Right hindlimb (tissue), 1 donor: ENCODE measurements at places on chromosomes 7 and 10.

DNA sequence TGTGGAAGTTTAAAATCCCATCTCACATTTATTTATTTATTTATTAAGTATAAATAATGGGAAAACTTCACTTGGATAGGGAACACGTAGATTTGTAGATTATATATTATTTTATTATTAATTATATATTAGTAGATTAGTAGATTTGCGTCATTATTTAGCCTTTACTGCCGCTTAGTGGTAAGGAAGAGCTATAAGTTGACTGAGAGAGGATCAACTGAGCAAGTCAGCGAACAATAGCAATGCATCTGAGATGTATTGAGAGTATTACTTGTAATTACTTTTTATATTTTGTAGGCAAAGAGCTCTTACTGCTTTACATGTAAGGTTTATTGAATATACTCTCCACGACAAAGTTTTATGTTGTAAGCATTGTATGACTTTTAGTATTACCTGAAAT is 244.5 kb upstream of the ANKRD30A start:
- no peak for DNase-seq

DNA sequence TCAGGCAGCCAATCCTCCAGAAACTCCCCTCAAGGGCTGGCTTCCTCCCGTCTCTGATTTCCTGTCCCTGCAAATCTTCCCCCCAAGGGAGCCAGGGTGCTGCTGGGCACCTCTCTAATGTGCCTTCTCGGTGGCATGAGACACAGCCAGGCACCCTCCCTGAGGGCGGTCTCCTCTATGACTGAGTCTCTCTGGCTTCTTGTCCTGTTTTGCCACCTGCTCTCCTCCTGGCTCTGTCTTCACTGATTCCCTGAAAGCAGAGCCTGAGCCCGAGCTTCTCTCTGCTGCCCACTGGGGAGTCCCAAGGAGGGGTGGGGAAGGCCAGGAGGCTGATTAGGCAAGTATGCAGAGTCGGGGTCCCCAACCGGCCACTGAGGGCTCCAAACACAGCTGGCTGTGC is 60.4 kb upstream of the INSIG1 start:
- no peak for DNase-seq

DNA sequence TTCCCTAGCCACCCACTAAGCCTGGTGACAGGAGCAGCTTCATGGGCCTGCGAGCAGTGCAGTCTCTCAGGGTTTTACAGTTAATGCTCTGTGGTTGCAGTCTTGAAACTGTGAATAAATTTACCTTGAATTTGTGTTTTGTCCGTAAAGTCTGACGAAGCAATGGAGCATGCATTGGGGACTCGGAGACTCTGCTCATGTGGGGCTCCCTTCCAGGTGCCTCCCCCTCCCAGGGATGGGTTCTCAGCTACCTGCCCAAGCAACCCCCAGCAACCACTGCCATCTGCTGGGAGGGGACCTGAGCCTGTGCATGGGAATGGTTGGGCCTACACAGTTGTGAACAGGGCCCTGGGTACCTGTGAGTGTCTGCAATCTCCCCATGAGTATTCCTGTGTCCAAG is 36.3 kb upstream of the IKZF1 start:
- no peak for DNase-seq

- no peak for DNase-seq
Measured at GRCh38 chr10:105585171-105585570, 944.1 kb downstream of the SORCS3 start.

DNA sequence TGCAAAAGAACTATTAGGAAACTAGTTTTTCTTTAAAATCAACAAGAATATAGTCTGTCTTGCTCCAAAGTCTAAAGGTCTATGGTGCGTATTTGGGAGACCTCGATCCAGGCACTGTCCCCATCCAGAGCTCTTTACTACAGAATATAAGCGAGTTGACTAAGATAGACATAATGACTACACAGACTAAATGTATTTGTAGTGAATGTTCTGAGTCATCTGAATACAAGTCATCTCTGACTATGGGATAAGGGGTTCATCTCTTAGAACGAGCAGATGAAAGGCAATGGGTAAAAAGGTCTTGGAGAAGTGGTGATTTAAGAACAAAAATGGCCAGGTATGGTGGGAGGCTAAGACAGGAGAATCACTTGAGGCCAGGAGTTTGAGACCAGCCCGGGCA is 136.0 kb upstream of the RSU1 start:
- DNase-seq, result no peak

GRCh38 chr10:70656489-70656888 is 15.8 kb upstream of the ADAMTS14 start:
- peak; percentile 24 for DNase-seq

- no peak for DNase-seq
Measured at GRCh38 chr7:96740130-96740529, 30.5 kb upstream of the SEM1 start.

GRCh38 chr10:80158598-80159127 is 26.1 kb downstream of the PLAC9 start:
- peak; percentile 90 for DNase-seq

- no peak for DNase-seq
Measured at GRCh38 chr7:89607792-89608191, 546.5 kb upstream of the STEAP1 start.

DNA sequence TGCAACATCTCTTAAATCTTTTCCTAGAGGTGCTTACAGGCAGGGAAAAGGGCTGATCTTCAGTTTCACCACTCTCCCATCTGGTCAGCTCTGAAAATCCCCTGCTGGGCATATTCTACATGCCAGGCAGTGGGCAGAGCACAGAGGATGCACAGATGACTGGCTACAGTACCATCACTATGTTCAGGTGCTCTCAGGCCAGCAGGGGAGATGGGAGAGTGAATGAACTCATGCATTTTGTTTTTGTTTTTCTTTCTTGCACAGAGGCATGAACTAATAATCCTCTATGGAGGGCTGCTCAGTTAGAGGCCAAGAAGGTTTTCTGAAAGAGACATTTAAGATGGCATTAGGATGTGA is 19.3 kb downstream of the ELMO1 start:
- DNase-seq, result no peak
